ENCODE measurements at places on chromosomes 16 and 17.

- DNase-seq, result no peak
Observed at GRCh38 chr17:52027620-52028295, 130.8 kb downstream of the CA10 start.

GRCh38 chr16:8967132-8967821, 3.6 kb upstream of the USP7 start:
- DNase-seq, result no peak

GRCh38 chr16:84175350-84176081, 11.3 kb downstream of the TAF1C start:
- peak; percentile 10 for DNase-seq

DNA sequence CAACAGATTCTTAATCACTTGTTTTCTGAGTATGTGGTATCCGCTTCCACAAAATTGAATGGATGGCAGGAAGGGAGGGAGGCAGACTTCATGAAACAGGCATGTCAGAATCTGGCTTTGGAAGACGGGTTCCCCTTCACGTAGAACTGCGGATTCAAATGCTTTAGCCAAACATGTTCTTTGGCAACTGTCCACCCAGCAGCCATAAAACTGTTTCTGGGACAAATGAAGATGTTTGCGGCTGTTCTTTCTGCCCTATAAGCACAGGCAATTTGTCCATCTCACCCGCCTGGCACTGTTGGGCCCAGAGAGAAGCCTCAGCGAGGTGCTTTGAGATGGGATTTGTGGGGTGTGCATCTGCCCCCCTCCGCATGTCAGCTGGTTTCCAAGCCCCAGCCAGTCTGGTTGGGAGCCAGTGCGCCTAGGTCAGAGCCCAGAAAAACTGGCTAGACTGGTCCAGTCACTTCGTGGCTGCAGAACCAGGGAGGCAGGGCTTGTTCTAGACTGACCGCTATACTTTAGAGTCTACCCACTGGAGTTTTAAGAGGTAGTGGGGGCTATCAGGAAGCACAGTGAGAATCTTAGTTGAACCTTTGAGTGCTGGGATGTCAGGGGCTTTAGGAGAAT, 6.3 kb downstream of the CRHR1 start:
- no peak for DNase-seq

DNA sequence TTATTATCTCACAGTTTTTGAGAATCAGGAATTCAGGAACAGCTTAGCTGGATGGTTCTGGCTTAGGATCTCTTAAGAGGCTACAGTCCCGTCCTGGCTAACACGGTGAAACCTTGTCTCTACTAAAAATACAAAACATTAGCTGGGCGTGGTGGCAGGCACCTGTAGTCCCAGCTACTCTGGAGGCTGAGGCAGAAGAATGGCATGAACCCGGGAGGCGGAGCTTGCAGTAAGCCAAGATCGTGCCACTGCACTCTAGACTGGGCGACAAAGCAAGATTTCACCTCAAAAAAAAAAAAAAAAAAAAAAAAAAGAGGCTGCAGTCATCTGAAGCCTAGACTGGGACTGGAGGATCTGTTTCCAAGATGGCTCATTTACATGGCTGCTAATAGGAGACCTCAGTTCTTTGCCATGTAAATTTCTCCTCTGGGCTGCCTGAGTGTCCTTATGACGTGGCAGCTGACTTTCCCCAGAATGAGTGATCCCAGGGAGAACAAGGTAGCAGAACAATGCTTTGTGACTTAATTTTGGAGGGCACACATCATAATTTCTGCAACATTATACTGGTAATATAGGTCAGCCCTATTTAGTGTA, 95.8 kb upstream of the CORO6 start:
- no peak for DNase-seq

DNA sequence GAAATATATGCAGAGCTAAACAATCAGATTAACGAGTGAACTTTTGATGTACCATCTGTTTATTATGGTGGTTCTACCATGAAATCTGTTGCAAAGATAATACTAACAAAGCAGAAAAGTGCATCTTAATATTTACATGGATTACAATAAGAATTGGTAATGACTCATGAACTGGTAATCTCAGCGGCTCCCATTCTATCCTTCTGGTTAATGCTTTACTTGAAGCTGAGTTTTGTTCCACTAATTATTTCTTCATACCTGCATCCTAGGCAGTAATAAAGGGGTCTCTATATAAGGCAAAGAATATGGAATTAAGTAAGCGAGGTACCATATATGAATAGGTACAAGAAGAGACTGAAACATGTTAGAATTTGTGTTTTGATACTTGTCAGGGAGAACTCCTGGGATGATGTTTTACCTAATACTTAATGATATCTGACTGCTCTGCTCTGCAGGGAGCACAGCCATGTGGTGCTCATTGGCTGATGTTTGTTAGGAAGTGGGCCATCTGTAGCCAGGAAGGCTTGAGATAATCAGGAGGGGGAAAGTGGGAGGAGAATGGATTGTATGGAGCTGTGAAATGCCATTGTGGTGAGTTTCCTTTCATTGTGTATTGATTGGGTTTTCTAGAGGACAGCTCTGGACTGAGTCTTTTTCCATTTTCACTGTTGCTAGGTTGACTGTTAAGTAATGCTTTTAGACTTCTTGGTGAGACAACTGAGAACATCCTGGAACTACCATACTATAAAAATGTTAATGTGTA, 52.6 kb downstream of the MAP2K6 start:
- DNase-seq, result no peak

- peak; percentile 74 for DNase-seq
Observed at GRCh38 chr17:4498461-4499397, at the start of gene SPNS2. SPNS2 (plus strand) TSS chr17:4498881; CDS start chr17:4499048, 167 bp downstream.

DNA sequence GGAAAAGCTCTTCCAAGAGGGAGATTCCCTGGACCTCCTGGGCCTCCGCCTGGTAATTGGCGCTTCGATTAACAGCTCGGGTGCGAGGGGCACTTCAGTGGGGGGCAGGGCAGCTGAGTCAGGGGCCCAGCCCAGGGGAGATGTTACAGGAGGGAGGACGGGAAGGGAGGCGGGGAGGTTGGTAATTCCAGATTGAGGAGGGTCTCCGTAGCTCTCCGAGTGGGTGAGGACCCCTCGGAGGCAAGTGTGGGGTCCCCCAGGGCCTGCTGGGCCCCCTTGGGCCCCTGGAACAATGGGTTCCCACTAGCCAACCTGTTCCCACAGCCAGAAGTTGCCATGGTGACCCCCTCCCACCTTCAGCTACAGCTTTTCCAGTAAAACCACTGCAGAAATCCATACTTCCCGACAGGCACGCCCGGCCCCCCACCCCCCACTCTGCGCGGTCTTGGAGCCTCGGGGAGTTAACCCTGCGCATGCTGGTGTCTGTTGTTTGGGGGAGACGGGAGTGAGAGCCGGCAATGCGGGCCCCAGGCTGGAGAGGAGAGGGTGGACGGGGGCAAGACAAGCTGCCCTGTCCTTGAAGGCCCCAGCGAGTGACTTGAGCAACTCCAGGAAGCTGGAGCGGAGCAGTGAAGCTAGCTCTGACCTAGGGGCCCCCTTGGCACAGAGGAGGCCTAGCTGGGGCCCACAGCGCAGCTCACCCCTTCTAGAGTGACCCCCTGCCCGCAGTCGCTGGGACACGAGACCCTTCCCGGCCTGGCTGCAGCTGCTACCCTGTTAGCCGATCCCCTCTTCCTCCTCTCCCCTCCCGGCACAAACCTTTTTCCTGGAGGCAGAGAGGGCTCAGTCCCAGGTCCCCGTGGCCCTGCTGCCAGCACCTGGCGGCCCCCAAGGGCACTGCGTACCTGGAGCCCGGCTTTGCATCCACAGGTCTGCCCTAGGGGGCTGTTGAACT, 37.8 kb downstream of the TMEM235 start:
- no peak for DNase-seq

GRCh38 chr17:42548070-42548837, 4.5 kb upstream of the HSD17B1 start:
- peak; percentile 82 for DNase-seq

GRCh38 chr17:1793447-1793806, 31.6 kb downstream of the SERPINF1 start:
- no peak for DNase-seq

- no peak for DNase-seq
Observed at GRCh38 chr17:680529-680928, 34.1 kb downstream of the VPS53 start.

DNA sequence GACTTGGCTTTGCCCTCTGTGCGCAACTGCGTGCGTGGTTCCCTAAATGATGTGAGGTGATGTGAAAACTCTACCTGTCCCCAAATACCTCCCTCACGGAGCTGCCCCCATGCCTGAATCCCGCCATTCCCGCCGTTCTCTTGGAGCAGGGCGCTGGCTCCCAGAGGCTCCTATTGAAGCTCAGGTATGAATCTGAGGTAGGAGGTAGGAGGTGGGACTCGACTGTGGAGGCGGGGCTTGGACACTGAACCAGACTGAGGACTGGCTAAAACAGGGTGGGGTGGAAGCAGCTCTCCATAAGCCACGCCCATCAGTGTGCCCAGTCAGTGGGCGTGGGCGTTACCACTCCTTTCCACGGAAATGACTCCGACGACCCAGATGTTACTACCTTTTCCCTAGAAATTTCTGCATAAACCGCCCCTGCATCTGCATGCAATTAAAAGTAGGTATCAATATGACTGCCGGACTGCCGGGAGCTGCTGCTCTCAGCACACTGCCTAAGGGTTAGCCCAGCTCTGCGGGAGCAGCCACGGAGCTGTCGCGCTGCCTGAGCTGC, 41.0 kb downstream of the FOXL1 start:
- DNase-seq, result no peak

DNA sequence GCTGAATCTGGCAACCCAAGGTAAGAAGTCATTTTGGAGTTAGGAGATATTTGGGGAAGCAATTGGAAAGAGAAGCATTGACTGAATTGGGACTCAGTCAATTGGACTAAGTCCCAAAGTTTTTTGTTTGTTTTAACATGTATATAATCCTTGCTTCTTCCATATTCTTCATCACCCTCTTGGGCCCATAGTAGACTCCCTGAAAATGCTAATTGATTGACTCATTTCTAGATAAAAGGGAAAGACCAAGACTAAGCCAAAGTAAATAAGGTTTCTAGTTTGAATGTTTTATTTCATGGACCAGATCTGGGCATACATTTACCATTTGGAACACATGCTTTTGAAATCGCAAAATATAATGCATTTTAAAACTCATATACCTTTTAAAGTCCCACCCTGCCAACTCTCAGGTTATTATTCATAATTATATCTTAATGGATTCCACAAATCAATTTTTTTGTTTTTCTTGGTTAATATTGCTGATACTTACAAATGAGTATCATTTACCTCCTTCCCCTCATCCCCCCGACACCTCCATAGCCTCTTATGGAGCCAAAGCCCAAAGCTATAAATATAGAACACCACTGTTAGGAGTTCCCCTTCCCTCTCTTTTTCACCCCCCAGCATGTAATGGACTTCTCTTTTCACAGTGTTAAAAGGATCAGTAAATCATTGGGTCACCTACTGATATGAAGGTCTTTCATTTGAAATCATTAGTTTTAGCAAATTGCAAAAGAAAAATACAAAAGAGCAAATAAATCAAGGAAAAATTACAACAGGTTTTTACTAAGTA, 674.0 kb upstream of the SOX9 start:
- DNase-seq, result no peak
